ENCODE measurements at places on chromosomes 13 and 19. TPM values are rescaled to one million over a fixed set of nuclear protein-coding genes. Genes with fewer than 3 reads are reported as not detected.

Gene ZNF578
- total RNA-seq, result 9.5 TPM

Gene SH2D3A
- not detected for total RNA-seq

Gene IGFL2
- 0.05 TPM for total RNA-seq

Gene ADGRE3
- total RNA-seq, result not detected

Gene FBXO17
- total RNA-seq, result 21.5 TPM

Gene KASH5
- total RNA-seq, result not detected

Gene ZIK1
- 6.2 TPM for total RNA-seq
